Activated naive CD8-positive, alpha-beta T cell treated with anti-CD3 and anti-CD28 coated beads, Interleukin-2, amount 10 ng/mL, durations not matched to agents 7 days and 5 days (primary cell): ENCODE measurements at places on chromosomes 5 and 9.

- DNase-seq: no peak
Measured at GRCh38 chr9:9855177-9856078, 757.4 kb downstream of the PTPRD start.

GRCh38 chr5:16057277-16057676 is 122.3 kb downstream of the MARCHF11 start:
- DNase-seq: no peak

- no peak for DNase-seq
Measured at GRCh38 chr5:173902743-173903142, 14.6 kb downstream of the CPEB4 start.

- no peak for DNase-seq
Measured at GRCh38 chr9:101220341-101220740, 164.5 kb downstream of the BAAT start.

DNA sequence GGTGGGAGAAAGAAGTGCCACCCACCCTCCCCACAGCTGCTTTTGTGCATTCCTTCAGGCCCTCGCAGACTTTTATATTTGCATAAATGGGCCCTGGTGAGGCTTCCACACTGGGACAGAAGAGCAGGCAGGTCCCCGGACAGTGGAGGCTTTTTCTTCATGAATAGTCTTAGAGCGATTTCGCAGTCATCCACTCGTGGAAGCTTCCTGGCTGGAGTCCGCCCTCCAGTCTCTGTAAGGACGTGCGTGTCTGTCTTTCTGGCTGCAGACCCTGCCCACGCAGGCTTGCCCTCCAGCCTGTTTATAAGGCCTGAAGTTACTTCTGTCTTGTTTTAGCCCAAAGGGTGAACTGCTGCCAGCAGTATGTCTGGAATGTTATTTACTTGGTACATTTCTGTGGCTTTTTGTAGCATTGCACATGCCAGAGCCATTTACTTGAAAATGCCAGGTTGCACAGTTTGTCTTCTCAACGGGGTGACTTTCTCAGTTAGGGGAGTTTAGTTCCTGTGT is 195.7 kb downstream of the AOPEP start:
- DNase-seq: no peak

- DNase-seq: no peak
Measured at GRCh38 chr9:114124666-114125475, 25.8 kb upstream of the KIF12 start.

DNA sequence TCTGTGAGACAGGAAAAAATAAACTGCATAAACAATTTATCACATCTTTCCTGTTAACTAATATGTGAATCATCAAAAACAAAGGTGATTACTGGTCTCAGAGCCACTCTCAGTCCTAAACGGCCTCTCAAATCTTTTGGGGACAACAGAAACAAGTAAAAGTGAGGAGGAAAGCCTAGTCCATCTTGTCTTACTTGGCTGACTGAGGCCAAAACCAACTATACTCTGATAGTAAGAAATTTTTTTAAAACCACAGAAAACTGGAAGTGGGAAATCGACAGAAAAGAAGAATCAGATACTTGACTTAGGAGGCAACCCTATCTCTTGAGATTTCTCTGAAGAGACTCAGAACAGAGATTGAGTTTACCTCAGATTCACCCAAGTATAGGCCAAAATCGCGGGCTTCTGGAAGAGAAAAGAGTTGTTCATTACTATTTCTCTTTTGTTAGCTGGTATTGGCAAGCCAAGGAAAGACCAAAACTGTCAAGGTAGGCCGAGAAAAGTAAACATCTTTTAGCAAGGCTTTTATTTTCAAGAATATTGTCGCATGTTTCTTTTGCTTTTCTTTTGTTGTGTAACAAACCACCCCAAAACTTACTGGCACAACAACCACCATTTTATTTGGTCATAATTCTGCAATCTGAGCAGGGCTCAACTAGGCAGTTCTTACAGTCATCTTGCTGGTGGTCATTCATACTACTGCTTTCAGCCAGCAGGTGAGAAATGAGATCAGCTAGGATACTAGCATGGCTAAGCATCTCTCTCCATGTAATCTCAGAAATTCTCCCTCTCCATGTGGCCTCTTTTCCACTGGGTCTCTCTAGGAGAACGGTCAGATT is 46.1 kb downstream of the RFX3 start:
- DNase-seq: no peak

DNA sequence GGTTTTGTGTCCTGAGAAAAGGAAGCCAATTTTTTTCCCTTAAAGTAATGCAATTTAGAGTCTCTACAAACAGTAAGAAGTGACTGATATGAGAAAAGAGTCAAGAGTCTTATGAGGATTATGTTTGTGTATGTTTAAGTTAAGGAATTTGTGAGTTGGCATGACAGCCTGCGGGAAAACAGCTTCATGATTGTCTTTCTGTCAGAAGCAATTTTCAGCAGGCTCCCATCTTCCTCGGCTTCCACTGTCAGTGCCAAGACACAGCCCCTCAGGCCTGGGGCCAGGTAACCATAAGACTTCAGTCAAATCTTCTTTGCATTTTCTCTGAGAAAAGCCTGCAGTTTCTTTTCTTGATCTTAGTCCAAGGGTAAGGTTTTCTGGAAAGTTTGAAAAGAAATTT is 17.0 kb upstream of the SELENOP start:
- no peak for DNase-seq
